ENCODE measurements at places on chromosomes 7 and 10. TPM values are rescaled to one million over a fixed set of nuclear protein-coding genes. Genes with fewer than 3 reads are reported as not detected.
A peak's percentile ranks its signal among the peaks of the same experiment; 100 is the strongest.

DNA sequence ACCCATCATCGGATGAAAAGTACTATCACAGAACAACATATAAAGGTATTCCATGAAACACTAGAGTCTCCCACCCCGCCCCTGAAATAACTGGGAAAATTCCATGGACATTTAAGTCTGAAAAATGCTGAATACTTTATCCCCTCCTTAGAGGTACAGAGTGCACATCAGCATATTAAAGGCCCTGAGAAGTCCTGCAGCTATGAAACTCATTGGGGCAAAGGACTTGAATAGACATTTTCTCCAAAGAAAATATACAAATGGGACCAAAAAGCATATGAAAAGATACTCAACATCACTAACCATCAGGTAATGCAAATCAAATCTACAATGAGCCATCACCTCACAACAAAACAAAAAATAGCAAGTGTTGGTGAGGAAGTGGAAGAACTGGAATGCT is 18.9 kb downstream of the XPNPEP1 start:
- DNase-seq: no peak
- H3K27ac ChIP-seq: no peak overlapping the region
- no peak overlapping the region for H3K4me3 ChIP-seq
- no peaks in the 10 kb centered on the region for H3K27me3 ChIP-seq
- H3K4me1 ChIP-seq: peaks cover 42% of the 10 kb centered on the region

DNA sequence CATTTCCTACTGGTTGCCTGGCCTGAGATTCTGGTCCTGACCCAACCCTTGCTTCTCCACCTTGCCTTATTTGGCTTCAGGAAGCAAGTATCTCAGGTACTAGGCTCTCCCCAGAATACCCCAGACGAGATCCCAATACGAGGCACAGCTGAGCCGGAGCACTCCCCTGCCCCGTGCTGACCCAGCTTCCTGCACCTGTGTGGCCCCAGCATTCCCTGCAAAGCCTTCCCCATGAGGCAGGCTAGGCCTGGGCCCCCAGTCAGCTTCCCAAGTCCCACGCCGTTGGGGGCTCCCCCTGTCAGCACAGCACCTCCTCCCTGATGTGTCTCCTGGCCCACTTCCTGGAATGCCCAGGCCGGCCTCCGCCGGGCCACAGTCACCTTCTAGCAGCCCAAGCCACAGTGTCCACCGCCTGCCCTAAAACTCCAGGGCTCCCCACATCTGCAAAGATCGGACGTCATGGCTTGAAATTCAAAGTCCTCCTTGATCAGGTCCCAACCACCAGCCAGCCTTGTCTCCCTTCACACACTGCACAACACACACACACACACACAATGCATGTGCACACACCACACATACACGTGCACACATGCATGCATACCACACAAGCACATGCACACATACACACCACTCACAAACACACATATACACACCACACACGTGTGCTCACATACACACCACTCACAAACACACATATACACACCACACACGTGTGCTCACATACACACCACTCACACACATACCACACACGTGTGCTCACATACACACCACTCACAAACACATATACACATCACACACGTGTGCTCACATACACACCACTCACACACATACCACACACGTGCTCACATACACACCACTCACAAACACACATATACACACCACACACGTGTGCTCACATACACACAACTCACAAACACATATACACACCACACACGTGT is 78.9 kb upstream of the FOXK1 start:
- no peak for DNase-seq
- no peak overlapping the region for H3K4me3 ChIP-seq
- no peak overlapping the region for H3K27ac ChIP-seq
- no peaks in the 10 kb centered on the region for H3K27me3 ChIP-seq
- no peaks in the 10 kb centered on the region for H3K36me3 ChIP-seq

- no peak overlapping the region for H3K4me3 ChIP-seq
- peaks cover 3% of the 10 kb centered on the region for H3K27me3 ChIP-seq
- no peak overlapping the region for H3K27ac ChIP-seq
Measured at GRCh38 chr10:120588311-120588710, 131.3 kb downstream of the PLPP4 start.

DNA sequence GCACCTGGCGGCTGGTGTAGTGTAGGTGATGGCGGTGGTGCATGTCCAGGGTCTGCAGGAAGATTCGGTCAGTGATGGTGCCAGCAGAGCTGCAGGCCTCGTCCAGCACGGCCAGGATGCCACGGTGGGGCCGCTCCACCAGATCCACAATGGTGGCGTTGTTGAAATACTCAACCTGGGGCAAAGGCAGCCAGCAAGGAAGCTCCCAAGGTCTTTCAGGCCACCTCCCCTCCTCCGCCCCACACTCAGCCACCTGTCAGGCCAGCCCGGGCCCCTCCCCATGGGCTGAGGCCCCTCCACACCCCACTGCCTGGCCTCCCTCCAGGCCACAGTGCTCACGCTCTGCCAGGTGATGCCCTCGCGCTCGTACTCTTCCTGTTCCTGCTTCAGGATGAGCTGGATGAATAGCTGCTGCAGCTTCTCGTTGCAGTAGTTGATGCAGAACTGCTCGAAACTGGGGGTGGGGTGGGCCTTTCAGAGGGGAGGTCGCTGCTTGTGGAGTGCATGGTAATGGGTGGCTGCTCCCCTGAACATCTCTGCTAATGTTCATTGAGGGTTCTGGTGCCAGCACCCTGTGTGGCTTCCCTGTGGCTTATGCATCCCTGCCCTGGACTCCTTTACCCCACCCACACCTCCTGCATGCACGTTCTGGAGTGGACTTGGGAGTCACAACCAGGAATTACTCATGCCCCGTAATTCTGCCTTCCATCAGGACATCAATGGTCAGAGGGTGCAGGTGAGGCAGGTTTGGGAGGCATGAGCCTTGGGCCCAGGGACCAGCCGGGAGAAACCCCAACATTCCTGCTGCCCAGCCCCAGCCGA is 8.9 kb downstream of the MYO1G start:
- no peak overlapping the region for H3K4me3 ChIP-seq
- peaks cover 73% of the 10 kb centered on the region for H3K36me3 ChIP-seq
- H3K4me1 ChIP-seq: peaks cover 23% of the 10 kb centered on the region
- DNase-seq: peak; percentile 18

GRCh38 chr10:92822060-92822634 is 26.2 kb upstream of the EXOC6 start:
- H3K36me3 ChIP-seq: no peaks in the 10 kb centered on the region
- peaks cover under 1% of the 10 kb centered on the region for H3K27me3 ChIP-seq
- DNase-seq: no peak
- H3K4me3 ChIP-seq: no peak overlapping the region
- H3K4me1 ChIP-seq: peaks cover 13% of the 10 kb centered on the region

The HOXA4 gene
- total RNA-seq: not detected

The STEAP1 gene
- total RNA-seq: 2.6 TPM

The MYL10 gene
- not detected for total RNA-seq

The SPDYE1 gene
- not detected for total RNA-seq
